ENCODE measurements at places on chromosomes 11 and 22. TPM values are rescaled to one million over a fixed set of nuclear protein-coding genes. Genes with fewer than 3 reads are reported as not detected.

Gene ANO1
- 0.19 TPM for total RNA-seq

Gene ANKRD13D
- total RNA-seq = 29.9 TPM

Gene EXPH5
- total RNA-seq = not detected

Gene GGT5
- total RNA-seq = 255 TPM

Gene MRPL16
- 36.2 TPM for total RNA-seq

Gene SUSD2
- 50.7 TPM for total RNA-seq

Gene MYO7A
- total RNA-seq = 0.56 TPM

Gene TBX10
- total RNA-seq = not detected

Gene TREH
- not detected for total RNA-seq

Gene DLAT
- total RNA-seq = 14.0 TPM

Gene TH
- not detected for total RNA-seq

Gene DDI1
- not detected for total RNA-seq

Gene NXPE2
- total RNA-seq = not detected

Gene CARNS1
- 0.05 TPM for total RNA-seq

Gene SEC14L2
- 30.1 TPM for total RNA-seq

Gene PGR
- total RNA-seq = 2.6 TPM

Gene SCT
- not detected for total RNA-seq

Gene ZFTA
- total RNA-seq = 32.3 TPM

Gene FBLN1
- total RNA-seq = 255 TPM

Gene OR56B1
- not detected for total RNA-seq

Gene PHOX2A
- not detected for total RNA-seq

Gene UCP3
- total RNA-seq = not detected

Gene UBQLN3
- 0.24 TPM for total RNA-seq

Gene MUC5AC
- total RNA-seq = not detected

Gene FLRT1
- not detected for total RNA-seq

Gene HBB
- total RNA-seq = not detected

Gene PICALM
- total RNA-seq = 226 TPM

Gene DRICH1
- total RNA-seq = not detected

Gene OTOG
- total RNA-seq = not detected

Gene TSSC4
- total RNA-seq = 36.1 TPM
